ENCODE measurements at places on chromosomes 11 and 22.

DNA sequence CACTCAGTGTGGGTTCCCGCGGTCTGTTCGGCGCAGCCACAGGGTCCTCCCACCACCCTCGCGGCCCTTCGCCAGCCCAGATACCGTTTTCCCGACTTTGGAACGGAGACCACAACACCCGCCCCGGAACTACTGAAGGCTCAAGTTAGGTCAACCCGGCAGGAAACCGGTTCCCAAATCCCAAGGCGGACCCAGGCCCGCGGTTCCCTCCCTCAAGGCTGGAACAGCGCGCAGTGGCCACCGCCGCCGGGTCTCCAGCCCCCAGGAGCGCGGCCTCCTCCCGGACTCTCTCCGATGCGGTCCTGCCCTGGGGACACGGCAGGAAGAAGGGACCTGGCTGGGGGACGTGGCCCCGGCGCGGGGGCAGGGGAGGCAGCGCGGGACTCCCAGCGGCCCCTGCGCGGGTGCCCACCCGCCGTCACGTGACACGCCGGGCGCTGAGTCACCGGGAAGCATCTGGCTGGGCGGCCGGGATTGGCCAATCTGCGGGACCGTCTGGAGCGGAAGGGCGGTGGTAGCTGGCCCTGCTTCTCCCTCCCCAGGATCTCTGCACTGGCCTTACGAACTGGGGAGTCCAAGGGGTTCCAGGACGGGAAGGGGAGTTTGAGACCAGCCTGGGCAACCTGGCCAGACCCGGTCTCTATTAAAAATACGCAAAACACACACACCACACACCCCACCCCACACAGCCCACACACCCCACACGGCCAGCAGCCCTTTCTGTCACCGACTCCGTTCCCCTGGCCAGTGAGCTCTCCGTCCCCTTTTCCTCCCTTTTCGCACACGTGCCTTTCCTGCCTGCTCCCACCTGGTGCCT lies 21.5 kb upstream of the MALAT1 start:
- peak; percentile 91 for DNase-seq

DNA sequence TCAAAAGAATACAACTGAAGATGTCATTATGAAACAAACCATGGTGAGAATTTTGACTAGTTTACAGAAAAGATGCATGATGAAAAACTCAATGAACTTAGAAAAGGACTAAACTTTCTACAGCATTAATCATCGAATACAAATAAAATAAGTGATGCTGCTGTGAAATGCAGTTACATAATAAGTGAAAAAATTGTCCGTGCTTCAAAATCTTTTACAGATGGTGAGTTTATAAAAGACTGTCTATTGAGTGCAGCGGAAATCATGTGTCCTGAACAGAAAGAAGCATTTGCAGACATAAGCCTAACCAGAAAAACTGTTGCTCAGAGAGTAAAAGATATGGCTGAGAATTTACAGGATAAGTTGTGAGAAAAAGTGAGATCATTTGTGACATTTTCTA lies 33.8 kb downstream of the NEAT1 start:
- DNase-seq, result no peak

- DNase-seq, result no peak
Observed at GRCh38 chr22:31239771-31240370, 27.8 kb downstream of the LIMK2 start.

- DNase-seq, result no peak
Observed at GRCh38 chr11:44080951-44081350, 14.5 kb upstream of the EXT2 start.

- DNase-seq, result no peak
Observed at GRCh38 chr22:43854121-43854785, 8.1 kb downstream of the SULT4A1 start.

GRCh38 chr11:33997584-33998251 lies 53.8 kb upstream of the CAPRIN1 start:
- DNase-seq, result no peak

DNA sequence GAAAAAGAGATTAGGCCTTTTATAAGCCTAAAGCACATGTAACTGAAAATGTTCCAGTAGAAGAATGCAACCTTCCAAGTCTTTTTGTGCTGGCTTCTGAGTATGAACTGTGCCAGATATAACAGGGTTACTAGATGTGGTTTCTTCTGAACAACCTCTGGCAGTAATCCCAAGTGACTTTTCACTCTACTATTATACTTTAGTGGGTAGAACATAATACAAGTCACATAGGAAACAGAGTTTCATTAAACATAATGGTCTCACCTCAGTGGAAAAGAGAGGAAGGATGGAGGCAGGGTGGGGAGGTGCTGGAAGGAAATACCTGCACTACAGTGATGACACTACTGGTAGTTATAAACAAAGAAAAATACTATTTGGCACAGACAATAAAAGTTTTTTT lies 81.3 kb downstream of the PHF21A start:
- no peak for DNase-seq

- no peak for DNase-seq
Observed at GRCh38 chr11:83441171-83441570, 155.0 kb upstream of the CCDC90B start.

GRCh38 chr22:45322873-45323525 lies 13.3 kb downstream of the FAM118A start:
- no peak for DNase-seq

- DNase-seq, result peak; percentile 50
Observed at GRCh38 chr11:71451596-71452198, 1.3 kb upstream of the NADSYN1 start.

- no peak for DNase-seq
Observed at GRCh38 chr11:116881143-116881542, 43.7 kb upstream of the APOA1 start.

DNA sequence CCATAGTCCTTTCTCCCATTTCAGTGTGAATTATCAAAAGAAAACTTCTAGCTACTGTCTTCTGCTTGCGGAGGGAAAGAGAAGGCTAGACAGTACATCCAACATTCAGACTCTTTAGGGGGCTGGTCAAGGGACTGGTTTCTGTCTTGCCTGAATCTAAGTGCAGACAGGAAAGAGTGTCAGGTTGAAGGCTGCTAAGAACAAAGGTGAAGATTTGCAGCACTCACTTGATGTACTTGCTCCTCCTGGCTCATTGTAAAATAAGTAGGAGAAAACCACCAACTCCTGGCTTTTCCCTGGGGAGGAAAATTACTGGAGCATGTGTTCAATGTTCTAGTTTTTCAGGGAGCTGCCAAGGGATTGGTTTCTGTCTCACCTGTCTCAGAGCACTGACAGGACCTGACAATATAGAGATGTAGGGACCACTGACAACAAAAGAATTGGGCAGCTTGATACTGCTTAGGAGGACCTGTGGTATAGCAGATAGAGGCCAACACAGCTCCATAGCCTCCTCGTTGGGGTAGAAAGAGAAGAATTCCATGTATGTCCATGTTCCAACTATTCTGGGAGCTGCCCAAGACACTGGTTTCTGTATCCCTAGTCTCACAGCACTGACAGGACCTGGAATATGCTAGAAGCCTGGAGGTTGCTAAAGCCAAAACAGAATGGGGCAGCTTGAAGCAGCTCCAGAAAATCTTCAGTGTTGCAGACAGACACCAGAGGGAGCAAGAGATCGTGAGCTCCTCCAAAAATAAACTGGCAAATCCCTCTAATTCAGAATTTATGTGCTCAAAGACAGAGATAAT lies 39.7 kb upstream of the MMP12 start:
- no peak for DNase-seq

GRCh38 chr22:21070690-21071615 lies 25.2 kb downstream of the LRRC74B start:
- DNase-seq, result no peak

DNA sequence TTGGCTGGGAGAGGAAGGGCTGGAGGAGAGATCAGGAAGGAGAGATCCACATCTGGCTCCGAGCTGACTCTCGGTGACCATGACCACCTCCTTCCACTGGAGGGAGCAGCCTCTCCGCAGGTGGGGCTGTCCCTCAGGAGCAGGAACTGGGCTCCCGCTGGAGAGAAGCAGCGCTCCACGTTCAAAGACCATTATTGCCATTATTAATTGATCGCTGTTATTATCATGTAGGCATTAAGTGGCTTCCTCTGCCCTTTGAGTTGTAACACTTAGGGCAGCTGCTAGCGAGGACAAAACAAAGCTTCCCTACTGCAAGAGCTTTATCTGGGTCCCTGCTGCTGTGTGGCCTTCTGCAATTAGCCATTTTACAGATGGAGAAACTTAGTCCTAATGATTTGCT lies 251.9 kb downstream of the ST3GAL4 start:
- DNase-seq, result peak; percentile 62

- no peak for DNase-seq
Observed at GRCh38 chr11:34811858-34812257, 104.3 kb downstream of the APIP start.

- no peak for DNase-seq
Observed at GRCh38 chr11:113618360-113618759, 87.7 kb downstream of the TMPRSS5 start.

DNA sequence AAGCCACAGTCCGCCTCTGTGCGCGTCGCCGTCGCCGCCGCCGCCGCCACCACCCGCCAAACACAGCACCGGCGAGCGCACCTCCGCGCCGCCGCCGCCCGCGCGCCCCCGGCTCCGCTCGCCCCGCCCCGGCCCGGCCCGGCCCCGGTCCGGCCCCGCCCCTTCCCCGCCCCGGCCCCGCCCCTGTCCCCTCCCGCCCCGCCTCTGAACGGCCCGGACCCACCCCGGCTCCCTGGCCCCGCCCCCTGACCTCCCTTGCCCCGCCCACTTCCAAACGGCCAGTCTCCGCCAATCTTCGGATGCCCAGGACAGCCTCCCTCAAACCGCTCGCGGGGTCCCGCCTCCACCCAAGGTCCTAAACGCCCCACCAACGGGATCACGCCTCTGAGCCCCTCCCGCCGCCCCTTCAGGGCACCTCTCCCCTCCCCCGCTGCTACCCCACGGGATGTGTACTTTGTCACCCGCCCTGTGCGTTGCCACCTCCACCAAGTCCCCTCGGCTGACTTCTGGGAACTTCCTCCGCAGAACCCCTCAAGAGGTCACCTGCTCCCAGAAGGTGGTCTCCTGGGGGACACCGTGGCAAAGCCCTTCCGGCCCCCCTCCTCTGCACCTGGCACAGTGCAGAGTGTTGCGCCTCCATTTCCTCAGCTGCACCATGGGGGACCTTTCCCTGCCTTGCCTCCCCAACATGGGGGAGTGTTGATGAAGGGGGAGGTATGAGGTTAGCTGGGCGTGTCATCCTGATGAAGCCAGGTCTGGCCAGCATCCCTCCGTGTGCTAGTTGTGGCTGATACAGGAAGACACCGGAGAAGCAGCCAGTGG lies at the start of gene KIAA0930:
Gene KIAA0930, minus strand, starts transcription at position 85 of the 822 bp plus-strand sequence. CDS start 191 bp downstream, outside the sequence.
- DNase-seq, result no peak

DNA sequence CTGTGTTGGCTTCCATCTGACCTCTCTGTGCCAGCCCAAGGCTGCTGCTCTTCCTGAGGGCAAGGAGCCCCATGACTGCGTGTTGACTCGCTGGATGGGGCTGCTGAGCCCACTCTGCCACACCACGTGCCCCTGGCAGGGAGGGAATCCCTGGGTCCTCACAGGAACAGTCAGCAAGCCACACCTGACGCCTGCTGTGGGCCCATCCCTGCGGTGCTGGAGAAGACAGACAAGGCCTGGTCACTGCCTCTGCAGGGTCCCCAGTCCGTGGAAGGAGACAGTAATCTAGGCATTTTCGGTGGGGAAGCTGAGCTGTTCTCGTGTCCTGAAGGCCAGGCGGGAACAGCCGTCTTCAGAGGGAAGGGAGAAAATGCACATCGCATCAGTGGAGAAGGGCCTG lies 10.6 kb upstream of the PPP6R3 start:
- no peak for DNase-seq

DNA sequence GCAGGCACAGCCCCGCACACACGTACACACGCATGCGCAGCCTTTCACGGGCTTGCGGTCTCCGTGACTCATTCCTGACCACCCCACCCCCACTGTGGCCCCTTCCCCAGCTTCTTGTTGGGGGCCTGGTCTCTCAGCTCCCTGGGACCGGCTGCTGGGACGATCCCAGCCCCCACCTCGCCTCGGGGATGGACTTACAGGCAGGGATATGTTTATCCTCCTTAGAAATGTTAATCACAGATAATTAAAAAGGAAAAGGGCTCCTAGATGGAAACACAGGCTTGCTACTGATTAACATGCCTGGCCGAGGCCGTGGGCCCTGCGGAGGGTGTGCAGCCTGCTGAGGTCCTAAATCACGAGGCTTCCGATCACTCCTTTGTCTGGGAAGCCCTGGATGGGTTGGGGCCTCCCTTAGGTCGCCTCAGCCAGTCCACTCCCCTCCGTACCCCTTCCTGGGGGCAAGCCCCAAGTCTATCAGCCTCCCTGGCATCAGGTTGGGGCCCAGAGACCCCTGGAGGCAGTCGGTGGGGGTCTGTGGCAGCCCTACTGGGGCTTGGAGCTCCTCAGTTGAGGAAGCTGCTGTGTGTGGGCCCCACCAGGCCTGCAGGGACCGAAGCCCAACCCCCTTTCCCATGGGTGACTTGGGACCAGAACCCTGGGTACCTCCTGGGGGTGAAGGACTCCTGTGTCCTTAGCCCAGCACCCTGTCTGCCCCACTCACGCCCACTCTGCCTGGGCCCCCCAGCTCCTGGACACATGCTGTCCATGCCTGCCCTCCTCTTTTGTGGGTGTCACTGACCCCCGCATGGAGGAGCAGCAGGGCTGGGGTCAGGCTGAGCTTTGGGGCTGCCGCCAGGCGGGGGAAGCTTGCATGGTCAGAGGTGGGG lies 20.6 kb downstream of the TSPAN4 start:
- DNase-seq, result no peak

DNA sequence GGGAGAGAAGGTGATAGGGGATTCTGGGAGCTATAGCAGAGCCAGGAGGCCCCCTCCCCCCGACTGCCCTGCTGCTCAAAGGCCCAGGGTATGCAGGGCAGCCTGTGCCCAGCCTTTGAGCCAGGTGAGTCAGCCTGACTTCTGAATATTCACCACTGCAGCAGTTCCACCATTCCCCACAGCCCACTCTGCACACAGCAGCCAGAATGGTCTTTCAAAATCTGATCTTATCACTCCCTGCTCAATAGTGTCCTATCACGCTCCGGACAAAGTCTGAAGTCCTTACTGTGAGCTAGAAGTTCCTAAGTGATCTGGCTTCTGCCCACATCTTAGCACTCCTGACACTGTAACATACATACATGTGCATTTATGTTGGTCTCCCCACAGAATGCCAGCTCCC lies 111.7 kb downstream of the BUD13 start:
- DNase-seq, result no peak

DNA sequence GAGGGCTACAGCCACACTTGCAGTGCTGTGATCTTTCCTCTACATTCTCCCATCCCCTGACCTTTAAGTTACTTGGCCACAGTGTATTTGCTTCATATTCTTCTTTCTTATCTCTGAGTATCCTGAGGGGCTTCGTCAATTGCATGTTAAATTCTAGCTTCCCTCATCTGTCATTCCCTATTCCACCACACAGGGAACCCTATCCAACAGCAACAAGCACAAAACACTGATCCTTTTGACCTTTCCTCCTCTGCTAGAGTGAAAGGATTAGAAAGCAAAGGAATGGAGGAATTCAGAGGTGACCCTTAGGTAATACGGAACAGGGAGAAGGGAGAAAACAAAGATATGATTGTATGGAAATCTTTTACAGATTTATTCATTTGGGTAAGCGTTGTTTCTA lies 1061.7 kb upstream of the TENM4 start:
- no peak for DNase-seq

- DNase-seq, result no peak
Observed at GRCh38 chr11:27916541-27917100, 191.3 kb downstream of the KIF18A start.
